Fibroblast of skin of left biceps (primary cell): ENCODE measurements at places on chromosomes 2 and 18.
A peak's percentile ranks its signal among the peaks of the same experiment; 100 is the strongest.

- DNase-seq, result no peak
Observed at GRCh38 chr2:120064664-120065063, 51.8 kb downstream of the EPB41L5 start.

DNA sequence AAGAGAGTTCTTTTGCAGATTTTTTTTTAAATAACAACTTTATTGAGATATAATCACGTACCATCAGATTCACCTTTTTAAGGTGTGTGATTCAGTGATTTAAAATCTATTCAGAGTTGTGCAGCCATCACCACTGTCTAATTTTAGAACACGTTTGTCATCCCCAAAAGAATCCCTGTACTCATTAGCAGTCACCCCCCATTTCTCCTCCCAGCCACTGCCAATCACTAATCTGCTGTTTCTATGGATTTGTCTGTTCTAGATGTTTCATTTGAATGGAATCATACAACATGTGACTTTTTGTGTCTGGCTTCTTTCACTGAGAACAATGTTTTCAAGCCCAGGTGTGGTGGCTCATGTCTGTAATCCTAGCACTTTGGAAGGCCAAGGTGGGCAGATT lies 55.4 kb upstream of the RAPH1 start:
- no peak for DNase-seq

DNA sequence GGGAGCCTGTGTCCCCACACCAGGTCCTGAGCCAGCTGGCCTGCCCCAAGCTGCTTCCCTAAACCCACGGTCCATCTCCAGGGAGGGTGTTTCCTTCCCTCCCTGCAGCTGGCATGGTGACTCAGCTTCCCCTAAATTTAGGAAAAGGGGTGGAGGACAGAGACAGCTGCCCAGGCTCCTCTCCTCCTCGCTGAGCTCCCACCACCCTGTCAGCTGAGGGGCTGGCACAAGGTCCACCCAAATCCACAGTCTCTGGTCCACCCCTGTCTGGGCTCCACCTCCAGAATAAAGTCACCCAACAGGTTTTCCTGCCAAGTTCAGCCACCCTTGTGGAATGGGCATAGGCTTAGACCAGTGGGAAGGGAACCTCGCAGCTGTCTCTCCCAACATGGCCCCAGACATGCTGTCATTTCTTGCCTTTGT lies 156.5 kb downstream of the TNS1 start:
- DNase-seq, result no peak

DNA sequence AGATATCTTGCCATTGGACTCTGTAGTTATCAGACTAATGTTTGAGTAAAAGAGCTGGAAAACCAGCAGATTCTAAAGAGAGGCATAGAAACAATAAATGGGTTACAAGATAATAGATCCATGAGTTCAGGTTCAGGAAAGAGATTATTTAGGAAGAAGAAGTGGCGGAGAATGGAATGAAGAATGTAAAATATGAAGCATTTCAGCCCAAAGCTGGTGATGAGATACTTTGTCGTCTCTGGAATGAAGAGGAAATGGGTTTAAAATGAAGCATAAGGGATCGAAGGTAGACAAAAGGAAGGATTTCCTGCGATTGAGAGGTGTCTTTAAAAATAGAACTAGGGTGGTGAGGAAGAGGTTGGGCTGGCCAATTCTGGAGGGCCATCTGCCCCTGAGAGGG lies 36.6 kb downstream of the BCL11A start:
- no peak for DNase-seq

GRCh38 chr18:38752430-38752829 lies 1186.8 kb upstream of the CELF4 start:
- DNase-seq, result no peak

DNA sequence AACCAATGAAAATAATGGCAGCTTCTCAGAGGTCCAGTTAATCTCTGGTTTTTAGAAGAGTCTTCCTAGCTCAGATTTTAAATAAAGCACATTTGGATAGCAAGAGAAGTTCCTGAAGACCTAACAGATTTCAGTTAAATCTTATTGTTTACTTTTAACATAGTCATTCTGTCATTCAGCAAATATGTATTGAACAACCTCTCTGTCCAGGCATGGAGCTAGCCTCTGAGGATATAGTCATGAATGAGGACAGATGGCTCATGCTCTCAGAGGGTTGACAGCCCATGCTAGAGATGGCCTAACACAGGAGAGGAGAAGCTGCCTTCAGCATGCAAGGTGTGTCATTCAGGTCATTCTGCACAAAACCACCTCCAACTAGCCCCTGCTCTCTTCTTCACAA lies 6.2 kb downstream of the CCBE1 start:
- peak; percentile 80 for DNase-seq

- DNase-seq, result no peak
Observed at GRCh38 chr2:100278986-100279385, 43.3 kb downstream of the LONRF2 start.

DNA sequence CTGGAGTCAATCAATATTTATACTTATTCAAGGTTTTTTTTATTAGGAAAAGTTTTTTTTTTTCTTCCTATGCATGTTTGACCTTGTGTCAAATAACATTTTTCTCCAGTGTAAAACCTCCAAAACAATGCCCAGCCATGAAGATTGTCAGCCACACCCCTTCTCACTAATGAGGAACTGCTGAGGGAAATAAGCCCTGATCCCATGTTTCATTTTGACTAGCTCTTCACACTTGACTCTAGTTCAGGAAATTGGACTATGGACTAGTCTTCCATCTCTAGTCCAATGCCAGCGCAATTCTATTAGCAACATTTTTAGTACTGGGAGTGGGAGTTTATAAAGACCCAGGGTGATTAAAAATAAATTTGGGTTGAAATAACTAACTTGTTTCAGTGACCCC lies 275.6 kb upstream of the CXCR4 start:
- DNase-seq, result no peak

DNA sequence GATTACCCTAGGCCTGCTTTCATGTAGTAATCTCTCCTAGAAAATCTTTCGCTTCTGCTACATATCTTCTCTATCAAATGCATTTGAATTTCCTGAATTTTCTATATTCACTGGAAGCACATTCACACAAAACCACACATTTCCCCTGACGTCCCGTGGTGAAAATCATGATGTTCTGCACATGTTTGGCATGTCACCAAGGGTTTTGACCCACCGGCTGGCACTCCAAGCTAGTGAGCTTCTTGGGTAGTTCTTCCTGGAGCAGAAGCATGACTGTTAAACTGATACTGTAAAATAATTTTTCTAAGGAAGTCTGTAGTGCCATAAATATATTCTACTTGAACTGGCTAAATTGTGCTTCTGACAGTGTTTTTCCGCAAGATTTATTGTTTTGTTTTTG lies 510.1 kb upstream of the SLC8A1 start:
- DNase-seq, result no peak

GRCh38 chr2:215136669-215137328 lies 1.6 kb downstream of the ABCA12 start:
- no peak for DNase-seq

DNA sequence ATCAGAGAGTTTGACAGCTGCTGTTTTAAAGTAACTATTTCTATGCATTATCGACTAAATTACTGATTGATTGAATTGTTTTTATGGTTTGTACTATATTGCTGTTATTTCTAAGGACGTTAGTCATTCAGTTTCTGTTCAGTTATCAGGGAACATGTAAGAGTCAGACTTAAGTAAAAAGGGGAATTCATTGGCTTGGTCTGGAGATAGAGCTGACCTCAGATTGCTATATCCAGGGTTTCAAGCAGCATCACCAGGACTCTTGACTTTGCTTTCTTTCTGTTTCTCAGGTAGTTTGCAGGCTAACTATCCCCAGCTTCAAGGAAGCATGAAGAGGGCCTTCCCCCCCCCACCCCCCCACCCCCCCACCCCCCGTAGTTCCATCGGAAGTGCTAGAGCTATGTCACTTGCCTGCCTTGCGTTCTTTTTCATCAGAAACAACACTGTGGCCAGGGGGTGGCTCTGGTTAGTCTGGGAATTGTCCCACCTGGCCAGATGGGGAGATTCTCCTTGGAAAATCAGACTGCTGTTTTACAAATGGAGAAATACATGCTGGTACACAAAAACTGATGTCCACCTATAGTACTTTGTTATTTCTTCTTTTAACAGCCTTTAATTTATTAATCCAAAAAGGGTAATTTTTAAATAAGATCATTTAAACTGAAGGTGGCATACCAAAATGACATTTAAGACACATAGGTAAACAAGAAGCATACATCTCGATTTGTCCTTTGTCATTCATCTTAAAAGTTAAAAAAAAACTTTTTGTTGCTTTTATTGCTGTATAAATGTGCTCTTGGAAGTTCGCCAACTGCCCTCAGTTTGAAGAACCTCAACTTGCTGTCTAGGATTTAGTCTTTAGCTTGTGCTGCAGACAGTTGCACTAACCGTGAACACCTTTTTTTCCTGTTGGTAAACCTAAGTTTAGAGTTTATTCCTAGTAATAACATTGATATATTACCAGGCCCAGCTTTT lies 9.4 kb downstream of the SMAD4 start:
- no peak for DNase-seq

GRCh38 chr18:12554796-12555388 lies 103.0 kb downstream of the SPIRE1 start:
- no peak for DNase-seq

GRCh38 chr18:58288921-58289797 lies 245.1 kb downstream of the NEDD4L start:
- DNase-seq, result no peak

DNA sequence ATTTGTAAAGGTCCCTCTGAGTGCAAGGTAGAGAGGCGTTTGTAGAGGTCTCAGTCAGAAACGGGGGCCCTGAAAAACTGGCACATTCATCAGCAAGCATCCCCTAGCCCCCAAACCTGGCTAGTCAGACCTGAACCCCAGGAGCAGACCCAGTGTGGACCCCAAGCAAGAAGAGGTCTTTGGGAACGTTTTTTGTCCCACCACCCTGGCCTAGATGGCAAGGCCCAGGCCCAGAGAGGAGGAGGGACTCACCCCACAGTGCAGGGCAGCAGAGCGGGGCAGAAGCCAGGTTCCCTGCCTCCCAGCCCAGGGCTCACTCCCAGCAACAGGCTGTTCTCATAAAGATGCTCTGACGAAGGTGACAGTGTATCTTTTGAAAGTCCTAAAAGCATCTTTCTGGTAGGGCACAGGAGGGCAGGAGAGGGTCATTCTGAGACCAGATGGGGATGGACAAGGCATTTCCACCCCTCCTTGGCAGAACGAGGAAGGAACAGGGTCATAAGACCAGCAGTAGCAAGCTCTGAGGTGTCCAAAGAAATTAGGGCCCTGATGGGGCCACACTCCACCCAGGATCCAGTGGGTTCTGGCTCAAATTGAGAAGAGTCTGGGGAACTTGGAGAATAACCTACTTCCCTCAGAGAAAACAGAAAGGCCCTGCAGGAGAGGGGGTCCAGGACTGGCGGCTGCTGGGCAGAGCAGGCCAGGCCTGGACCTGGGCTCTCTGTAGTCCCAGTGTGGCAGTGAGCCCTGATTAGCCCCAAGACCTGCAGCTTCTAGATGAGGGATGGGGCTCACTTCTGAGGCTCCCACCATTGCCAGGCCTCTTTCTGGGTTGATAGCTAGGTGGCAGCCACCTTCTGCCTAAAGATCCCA lies 18.2 kb downstream of the ADRA2B start:
- DNase-seq, result no peak

GRCh38 chr2:207164006-207164831 lies 1.5 kb downstream of the KLF7 start:
- no peak for DNase-seq

- DNase-seq, result no peak
Observed at GRCh38 chr2:28828382-28828781, 17.7 kb downstream of the SPDYA start.

DNA sequence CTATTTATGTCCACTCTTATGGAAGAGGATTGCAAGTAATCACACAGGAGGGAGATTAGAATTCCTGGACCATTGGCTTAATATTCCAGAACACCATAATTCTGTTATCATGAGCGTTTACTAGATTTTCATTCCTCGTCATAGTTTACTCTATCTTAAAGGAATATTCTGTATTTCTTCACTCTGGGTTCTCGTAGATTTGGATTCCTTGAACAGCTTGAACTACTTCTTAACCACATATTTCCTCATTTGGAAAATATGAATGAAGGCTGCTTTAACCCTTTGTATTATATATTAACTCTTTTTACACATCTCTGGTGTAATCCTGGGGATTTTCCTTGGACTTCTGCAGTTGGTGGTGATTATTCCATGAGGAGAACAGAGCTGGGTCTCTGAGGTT lies 46.3 kb upstream of the CCBE1 start:
- DNase-seq, result peak; percentile 68

DNA sequence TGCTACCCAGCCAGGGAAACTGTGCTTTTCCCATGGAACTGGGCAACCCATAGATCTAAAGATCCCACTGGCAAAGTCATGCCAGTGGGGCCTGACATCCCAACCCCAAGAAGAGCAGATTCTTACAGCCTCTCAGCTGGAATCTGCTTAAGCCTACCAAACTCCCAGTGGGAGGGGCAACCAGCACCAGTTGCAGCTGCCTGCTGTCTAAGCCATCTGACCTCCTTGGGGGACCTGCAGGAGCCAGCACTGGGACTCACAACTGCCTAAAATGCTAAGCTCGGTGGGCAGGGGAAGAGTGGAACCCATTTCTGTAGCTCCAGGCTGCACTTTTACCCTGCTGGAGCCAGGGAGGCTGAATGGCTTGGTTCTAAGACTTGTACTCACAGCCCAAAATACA lies 770.7 kb upstream of the SLC8A1 start:
- no peak for DNase-seq
